ENCODE measurements at places on chromosomes 3 and 15.

DNA sequence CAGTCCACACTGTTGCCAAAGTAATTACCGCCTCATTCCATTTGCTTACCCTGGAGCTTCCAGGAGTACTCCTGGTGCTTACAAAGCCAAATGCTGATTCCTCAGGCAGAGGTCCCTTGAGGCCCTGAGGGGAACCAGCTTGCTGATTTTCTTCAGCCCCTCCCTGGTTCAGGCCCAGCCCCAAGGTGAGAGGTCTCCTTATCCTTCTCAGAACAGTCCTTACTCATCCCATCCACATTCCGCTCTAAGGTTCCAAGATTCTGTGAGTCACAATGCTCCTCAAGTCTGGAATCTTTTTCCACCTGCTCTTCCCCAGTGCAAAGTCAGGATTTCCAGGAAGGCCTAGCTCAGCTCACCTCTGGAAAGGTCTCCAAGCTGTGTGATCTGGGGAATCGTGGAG lies 1.8 kb upstream of the ATP10A start:
- DNase-seq, result no peak

GRCh38 chr3:120903221-120903620 lies 4.8 kb upstream of the STXBP5L start:
- no peak for DNase-seq

GRCh38 chr15:62569460-62570404 lies 404.6 kb upstream of the C2CD4B start:
- no peak for DNase-seq

DNA sequence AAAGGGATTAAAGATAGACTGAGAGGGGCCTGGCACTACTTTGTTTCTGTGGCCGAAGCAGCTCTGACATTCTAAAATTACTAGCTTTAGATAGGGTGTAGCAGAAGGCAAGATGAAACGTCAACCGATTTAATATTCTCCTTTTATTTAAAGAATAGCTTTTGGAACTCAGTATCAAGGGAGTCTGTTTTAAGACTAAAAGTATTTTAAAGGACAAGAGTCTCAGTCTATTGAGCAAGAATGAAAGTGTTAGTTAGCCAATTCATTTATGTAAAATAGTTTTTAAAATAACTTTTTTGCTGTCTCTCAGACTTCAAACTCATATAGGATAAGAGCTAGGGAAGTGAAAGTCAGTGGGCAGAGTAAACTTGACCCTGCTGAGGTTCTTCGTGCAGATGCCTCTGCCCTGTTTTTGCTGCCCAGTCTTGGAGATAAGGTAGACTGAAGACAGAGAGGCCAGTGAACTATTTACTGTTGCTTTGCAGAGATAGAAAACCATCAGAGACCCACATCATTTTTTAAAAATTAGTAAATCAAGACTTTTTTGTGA lies 1090.9 kb downstream of the ROBO2 start:
- DNase-seq, result no peak

GRCh38 chr15:37691911-37692310 lies 242.5 kb upstream of the TMCO5A start:
- DNase-seq, result no peak
